ENCODE measurements at places on chromosomes 2 and 18.

DNA sequence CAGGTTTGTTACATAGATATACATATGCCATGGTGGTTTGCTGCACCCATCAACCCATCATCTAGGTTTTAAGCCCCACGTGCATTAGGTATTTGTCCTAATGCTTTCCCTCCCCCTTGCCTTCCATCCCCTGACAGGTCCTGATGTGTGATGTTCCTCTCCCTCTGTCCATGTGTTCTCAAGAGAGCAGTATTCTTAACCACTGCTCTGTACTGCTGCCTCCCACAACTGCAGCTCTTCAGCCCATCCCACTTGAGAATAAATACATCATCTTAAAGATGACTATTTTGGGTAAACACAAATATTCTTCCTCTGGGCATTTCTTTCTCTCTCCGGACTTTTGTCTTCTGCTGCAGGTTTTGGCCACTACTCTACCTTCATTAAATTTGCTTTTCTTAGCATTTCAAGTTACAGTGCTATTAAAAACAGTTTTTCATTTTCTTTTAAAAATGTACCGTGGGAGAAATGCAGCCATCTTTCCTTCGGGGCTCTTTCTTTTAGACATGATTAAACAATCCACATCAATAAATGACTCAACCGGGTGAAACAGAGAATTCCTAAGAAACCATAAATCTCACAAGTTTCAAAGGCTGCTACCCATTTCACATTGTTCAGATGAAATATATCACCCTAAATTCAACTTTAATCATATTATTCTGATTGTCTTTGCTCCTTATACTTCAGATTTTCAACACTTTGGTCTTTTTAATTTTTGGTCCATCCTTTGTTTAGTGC, 323.4 kb downstream of the GALNT13 start:
- DNase-seq: no peak

DNA sequence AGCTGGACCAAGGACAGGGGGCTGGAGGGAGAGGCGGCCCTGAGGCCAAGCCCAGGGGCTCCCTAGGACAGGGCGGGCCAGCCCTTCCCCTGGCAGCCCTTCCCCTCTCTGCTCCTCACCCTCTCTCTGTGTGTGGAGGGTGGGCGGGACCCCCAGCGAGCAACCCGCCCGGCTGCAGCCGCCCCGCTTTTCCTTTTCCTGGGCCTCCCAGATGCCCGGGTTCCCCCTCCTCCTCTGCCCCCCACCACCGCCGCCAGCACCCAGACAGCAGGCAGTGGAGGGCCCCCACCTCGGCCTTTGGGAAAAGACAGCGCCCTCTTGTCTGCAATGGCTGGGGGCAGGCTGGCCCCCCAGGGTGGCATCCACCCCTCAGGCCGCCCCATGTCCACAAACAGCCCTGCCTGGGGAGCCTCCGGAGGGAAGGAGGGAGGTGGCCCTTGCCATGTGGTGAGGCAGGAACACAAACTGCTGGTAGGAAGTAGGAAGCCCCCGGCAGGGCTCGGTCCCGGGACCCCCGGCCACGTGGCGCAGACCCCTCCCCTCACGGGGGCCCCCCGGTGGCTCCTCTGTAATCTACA, 135.1 kb upstream of the CTDP1 start:
- no peak for DNase-seq

DNA sequence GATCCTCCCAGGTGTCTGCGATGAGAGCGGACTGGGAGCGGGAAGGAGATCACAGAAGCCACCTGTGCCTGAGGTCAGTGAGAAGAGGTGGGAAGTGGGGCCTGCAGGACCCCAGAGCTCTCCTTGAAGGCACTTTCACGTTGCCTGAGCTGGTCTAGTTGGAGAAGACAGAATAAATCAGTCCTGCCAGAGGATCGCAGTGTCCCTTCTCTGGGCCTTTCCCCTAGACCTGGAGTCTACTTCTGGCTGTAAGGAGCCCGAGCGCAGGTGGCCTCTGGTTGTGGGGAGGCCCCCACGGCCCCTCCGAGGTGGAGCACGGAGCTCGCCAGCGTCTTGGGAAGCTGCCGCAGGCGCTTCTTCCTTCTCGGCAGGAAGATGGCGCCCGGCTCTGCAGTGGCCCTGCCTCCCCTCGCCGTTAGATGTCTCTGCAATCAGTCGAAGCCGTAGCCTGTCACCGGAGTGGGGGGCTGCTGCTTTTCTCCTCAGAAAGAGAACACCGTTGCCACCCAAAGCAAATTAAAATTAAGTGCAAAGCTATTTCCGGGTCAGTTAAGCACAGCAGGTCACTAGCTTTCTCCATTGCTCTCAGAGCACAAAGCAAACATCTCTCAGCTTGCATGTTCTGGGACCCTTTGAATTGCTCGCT, 212.0 kb upstream of the MYT1L start:
- DNase-seq: no peak

- no peak for DNase-seq
Measured at GRCh38 chr18:50839996-50840395, 20.2 kb upstream of the MRO start.

GRCh38 chr2:88613921-88614320, 13.3 kb downstream of the EIF2AK3 start:
- no peak for DNase-seq

- no peak for DNase-seq
Measured at GRCh38 chr18:21747268-21747667, 6.7 kb downstream of the MIB1 start.

- no peak for DNase-seq
Measured at GRCh38 chr2:115999039-115999438, 1556.6 kb downstream of the DPP10 start.

DNA sequence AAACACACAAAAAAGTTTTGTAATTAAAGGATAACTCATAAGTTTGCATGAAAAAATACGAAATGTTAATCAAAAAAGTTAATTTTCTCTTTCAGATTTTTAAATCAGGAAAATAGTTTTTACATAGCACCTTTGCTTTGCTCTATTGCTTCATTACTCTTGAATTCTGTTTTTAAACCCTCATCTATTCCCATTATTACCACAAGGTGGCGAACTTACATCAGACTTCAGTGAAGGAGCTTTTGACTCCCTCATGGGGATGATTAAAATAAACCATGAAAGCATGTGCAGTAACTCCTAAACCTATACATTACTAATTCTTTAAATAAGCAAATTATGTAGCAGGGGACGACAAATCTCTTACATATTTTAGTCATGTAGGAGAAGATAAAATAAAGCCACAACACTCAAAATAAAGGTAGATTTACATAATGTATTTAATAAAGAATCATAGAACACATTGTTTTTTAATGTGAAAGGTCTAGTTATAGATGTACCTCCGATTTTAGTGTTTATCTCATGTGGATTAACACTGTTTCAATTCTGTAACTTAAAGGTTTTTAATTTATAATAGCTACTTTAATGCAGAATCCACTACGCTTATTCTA, 105.2 kb downstream of the NETO1 start:
- DNase-seq: peak; percentile 9

GRCh38 chr2:128250229-128251025, 68.2 kb downstream of the HS6ST1 start:
- DNase-seq: no peak

- no peak for DNase-seq
Measured at GRCh38 chr18:78123144-78123909, 856.3 kb upstream of the SALL3 start.

- no peak for DNase-seq
Measured at GRCh38 chr2:109216332-109216731, 87.3 kb downstream of the SH3RF3 start.

GRCh38 chr18:48636436-48636835, 97.6 kb downstream of the CTIF start:
- no peak for DNase-seq

DNA sequence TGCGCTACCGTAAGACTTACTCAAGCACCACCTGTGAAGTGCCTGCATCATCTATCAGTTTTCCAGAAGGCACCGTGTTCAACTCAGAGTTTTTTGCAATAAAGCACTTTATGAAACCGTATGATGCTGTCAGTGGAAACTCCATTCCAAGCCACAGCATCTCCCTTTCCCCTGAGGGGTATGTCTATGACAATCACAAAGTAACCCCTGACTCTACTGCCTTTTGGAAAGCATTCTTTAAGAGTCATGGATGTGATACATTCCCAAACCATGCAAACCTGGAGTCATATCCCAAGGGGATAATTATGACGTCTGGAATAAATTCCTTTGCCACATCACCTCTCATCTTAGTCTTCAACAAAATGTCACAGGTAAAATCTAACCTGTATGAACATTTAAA, 39.2 kb downstream of the UNC50 start:
- DNase-seq: no peak

- DNase-seq: no peak
Measured at GRCh38 chr2:202039278-202040078, 5.8 kb downstream of the FZD7 start.

DNA sequence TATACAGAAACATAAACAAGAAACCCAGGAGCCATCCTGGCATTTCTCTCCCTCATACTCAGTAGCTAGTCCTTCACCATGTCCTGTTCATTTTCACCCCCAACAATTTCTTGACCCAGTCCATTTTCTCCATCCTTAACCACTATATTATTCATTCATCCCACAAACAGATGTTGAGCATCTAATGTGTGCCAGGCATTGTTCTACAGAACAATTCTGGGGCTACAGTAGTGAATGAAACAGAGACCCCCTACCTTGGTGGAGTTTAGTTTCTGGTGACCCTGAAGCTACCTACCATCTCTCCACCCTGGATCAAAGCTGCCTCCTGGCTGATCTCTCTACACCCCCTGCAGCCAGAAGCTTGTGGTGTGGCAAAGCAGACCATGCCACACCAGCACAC, 27.5 kb upstream of the BZW1 start:
- no peak for DNase-seq

DNA sequence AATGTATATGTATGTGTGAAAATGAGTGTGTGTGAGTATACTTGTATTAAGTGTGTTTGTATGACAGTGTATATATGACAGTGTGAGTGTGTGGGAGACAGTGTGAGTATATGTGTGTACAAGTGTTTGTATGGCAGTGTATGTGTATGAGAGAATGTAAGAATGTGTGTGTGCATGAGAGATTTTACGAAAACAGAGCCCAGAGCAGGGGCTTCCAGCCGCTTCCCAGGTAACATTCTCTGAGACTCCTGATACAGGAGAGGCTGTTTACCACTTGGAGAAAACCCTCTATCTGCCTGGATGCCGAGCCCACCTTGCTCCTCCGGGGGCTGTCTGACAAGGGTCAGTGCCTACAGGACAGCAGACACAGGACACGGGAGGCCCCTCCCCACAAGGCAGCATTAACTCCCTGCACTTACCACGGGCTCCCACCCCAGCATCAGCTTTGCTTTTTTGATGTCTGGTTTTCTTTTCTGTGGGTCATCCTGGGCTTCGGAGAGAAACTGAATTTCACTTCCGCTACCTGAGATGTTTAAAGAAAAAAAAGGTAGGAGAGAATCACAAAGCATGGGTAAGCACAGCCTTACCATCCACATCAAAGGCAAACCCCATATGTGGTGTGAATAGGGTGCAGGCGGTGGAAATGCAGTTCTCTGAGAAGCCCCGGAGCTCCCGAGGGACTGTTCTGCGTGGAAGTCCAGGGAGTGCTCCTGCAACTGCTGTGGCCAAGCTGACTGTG, 97.6 kb downstream of the UXS1 start:
- no peak for DNase-seq

GRCh38 chr2:211187602-211188001, 631.2 kb downstream of the CPS1 start:
- DNase-seq: no peak

DNA sequence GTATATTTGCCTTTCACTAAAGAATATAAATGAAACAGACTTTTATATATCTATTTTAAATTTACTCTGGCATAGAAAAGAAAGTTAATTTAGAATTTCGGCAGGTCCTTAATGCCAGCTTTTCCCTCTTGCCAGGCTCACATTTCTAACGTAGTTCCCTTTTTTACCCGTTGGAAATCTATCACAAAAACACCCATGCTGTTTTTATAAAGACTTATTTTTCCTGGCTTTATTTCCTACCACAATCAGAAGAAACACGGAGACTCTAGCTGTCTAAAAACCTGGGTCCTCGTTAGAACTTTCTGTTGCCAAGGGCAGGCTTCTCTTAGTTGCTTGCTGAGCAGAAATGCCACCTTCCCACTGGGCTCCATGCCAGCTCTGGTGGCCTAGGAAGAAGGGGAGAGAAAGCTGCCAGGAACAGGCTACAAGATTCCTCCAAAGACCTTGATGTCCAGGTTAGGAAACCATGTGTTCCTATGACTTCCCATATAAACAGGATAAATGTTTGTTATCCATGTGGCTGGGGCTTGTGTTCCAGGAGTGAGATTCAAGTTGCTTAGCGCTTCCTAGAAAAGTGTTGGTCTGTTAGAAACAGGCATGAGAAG, 17.8 kb upstream of the TMEM18 start:
- no peak for DNase-seq

GRCh38 chr2:236162031-236162845, 5.9 kb downstream of the GBX2 start:
- no peak for DNase-seq

- DNase-seq: no peak
Measured at GRCh38 chr2:55391615-55392242, 27.9 kb downstream of the CCDC88A start.

DNA sequence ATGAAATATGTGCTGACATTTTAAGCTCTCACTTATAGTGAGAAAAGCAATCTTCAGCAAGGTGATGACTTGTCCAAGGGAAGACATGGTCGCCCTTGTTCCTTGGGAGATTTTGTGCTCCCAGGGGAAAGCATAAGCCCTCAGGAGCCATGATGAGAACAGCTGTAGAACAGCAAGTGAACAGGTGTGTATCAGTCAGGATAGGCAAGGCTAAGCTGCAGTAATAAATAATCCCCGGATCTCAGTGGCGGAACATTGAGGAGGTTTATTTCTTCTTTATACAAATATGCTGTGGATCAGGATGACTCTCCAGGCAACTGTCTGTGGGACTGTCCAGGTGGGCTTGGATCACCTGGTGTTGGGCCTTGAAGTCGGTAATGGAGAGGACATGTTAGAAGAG, 103.1 kb downstream of the MSH2 start:
- no peak for DNase-seq

GRCh38 chr2:232588031-232588430, 37.5 kb downstream of the EIF4E2 start:
- DNase-seq: no peak

DNA sequence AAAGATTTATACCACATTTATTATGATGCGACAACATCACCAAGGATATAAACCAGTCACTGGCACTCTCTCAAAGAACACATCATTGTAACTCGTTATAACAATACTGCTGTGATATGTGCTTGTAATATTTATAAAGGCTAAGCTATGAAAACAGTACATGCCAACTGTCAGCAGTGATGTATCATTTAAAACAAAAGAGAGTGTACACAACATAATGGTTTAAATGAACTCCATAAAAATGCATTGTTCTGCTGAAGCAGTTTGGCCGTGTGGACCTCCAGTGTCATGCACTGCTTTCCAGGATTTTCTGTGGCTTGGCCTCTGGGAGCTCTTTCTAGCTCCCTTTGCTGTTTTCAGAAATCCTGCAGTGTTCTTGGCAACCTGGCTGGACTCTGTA, 215.6 kb downstream of the MTX2 start:
- DNase-seq: no peak

DNA sequence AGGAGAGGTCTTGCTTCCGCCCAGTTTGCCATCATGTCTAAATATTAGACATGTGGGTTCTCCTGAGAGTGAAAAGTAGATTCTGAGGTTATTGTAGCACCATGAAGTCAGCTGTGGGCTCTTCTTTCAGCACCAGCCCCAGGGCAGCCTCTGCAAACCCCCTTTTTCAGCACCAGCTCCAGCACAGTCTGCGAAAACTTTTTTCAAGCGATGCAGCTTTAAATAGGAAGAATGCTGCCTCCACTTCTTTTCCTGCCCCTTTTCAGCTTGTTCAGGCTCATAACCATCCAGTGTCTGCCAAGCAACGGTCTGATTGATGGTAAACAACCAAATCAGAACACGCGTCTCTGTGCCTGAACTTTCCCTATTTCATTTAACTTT, at the start of gene COL5A2:
TSS of gene COL5A2 (minus strand) at position 192 of the 381 bp plus-strand sequence. CDS start at position 35, 157 bp downstream.
- DNase-seq: peak; percentile 27
